Fibroblast of skin of back (primary cell): ENCODE measurements at places on chromosomes 6 and 20.

DNA sequence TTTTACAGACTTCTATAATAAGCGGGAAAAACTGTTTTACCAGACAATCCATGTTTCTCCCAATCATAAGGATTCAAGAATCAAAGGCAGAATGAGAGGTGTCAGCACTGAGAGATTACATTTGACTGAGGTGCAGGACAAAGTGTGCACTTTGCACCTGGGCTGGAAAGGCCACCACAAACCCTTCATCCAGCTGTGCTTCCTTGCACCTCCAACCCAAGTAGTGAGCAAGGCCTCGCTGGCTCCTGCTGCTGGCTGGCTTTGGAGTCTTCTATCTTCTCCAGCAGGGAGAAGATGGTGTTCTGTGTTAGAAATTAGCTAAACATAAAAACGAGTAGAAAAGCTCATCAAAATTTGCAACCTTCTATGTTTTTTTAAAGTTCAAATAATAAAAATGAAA lies 77.7 kb downstream of the CHD6 start:
- no peak for DNase-seq

GRCh38 chr6:15874821-15875220 lies 212.0 kb upstream of the DTNBP1 start:
- peak; percentile 89 for DNase-seq

DNA sequence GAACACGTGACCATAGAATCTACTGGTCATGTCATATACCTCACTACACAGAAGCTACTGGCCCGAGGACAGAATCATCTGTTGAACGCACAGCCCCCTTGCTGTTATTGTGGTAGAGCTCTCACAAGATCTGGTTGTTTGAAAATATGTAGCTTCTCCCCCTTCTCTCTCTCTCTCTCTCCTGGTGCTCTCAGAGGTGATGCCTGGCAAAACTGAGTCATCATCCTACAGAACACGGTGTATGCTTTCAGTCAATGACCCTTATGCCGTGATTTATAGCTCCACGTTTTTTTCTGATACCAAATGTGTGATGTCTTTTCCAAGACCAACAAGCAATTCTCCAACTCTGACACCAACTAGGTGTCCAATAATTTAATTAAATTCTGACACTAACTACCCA lies 13.0 kb upstream of the RBM24 start:
- peak; percentile 20 for DNase-seq

DNA sequence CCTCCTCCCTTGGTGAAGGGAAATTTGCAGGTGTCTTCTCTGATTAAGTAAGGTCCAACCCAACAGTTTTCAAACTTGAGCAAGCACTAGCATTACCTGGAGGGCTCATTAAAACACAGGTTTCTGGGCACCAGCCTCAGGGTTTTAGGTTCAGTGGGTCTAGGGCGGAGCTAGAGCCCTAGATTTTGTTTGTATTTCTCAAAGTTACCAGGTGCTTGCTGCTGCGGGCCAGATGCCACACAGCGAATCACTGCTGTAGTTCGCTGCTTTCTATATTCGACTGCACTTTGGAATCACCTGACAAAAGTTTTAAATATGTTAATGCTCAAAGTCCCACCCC lies 869 bp downstream of the COL21A1 start:
- DNase-seq = no peak

DNA sequence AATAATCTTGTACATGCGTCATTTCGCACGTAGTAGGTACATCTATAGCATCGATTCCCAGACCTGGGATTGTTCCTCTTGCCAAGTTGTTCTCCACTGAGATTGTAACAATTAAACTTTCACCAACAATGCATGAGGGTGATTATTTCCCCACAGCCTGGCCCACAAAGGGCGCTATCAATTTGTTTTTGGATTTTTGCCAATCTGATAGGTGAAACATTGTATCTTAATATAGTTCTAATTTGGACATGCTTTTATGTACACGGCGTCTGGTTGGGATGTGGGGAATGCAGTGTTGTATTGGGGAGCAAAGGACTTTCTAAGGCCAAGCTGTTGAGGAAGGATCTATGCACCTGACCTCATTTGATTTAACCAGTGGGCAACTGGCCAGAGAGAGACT lies 59.5 kb downstream of the VEGFA start:
- DNase-seq = no peak

GRCh38 chr6:8446391-8446790 lies 11.0 kb upstream of the SLC35B3 start:
- DNase-seq = no peak

DNA sequence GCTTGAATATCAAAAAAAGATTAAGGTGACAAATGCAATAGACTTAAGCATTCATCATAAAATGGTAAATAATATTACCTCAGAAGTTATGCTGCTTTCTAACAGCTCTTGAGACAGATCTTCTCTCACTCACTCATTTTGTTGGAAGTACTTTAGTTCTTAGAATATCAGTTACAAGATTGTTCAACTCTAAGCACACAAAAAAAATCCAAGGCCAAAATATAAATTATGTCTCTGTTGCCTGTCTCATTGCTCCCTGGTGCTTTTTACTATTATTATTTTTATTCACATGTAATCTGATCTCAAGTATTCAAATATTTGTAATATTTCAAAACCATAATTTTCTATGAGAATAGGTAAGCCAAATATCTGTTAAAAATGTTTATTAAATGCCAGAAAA lies 259.4 kb upstream of the HSF2 start:
- no peak for DNase-seq

DNA sequence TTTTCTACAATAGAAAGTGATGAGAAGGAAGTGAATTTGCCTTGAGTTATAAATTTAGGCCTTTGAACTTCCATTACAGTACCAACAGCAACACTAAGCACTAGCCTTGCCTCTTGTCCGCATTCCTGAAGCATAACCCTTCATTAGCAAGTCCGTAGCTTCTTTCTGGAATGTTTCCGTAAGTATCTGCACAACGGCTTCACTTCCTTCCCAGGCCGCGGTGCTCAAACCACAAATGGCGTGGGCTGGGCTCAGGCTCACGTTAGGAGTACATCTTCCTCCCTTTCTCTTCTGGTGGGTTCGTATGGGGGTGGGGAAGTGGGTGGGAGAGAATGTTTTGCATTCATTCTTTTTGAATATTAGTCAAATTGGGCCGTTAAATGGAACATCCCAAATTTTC lies 193.8 kb upstream of the SNX9 start:
- DNase-seq = peak; percentile 56

- peak; percentile 62 for DNase-seq
These were observed 107.4 kb downstream of the SAMD5 start for GRCh38 chr6:147615659-147616456.

GRCh38 chr6:41682497-41683272 lies 44.4 kb downstream of the MDFI start:
- DNase-seq = no peak

- no peak for DNase-seq
These were observed 80.4 kb downstream of the GCLC start for GRCh38 chr6:53464483-53464882.
